ENCODE measurements at places on chromosomes 13 and 19.

DNA sequence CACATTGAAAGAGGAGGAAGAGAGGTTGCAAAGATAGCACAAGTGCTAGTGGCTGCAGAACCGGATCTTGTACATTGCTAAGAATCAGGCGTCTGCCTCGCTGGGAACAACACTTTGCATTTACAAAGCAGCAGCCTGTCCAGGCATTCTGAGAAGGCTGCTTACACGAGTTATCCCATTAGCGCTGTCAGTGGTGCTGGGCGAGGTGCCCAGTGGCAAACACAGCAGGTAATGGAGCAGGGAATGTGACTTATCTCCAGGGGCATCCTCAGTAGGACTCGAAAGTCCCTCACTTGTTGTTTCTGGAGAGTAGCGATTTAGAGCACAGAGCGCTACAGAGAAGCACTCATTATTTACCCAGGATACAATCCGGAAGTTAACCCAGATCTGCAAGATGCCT is 209.6 kb downstream of the OLFM4 start:
- DNase-seq = no peak

- DNase-seq = peak; percentile 73
These were observed 5.2 kb upstream of the LMNB2 start for GRCh38 chr19:2461751-2462634.

- DNase-seq = no peak
These were observed 11.5 kb downstream of the CEACAM19 start for GRCh38 chr19:44682807-44683206.

DNA sequence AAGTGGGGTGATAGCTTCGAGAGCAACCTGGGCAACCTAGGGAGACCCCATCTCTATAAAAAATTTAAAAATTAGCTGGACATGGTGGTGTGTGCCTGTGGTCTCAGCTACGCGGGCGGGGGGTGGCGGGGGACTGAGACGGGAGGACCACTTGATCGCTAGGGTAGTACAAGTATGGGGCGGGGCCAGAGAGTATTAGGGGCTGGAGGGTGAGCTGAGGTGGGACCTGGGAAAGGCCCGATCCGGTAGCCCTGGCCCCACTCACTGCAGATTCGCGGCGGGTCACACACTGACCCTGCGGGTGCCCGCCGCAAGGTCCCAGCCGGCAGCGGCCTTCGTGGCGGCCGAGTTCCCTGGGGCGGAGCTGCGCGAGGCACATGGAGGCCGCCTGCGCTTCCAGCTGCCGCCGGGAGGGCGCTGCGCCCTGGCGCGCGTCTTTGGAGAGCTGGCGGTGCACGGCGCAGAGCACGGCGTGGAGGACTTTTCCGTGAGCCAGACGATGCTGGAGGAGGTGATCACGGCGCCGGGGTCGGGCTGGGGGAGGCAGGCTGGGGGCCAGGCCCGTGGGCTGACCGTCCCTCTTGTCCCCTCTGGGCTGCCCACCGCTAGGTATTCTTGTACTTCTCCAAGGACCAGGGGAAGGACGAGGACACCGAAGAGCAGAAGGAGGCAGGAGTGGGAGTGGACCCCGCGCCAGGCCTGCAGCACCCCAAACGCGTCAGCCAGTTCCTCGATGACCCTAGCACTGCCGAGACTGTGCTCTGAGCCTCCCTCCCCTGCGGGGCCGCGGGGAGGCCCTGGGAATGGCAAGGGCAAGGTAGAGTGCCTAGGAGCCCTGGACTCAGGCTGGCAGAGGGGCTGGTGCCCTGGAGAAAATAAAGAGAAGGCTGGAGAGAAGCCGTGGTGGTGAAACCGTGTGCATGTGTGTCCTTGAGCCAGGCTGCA is 2.0 kb upstream of the ARHGAP45 start:
- peak; percentile 72 for DNase-seq

DNA sequence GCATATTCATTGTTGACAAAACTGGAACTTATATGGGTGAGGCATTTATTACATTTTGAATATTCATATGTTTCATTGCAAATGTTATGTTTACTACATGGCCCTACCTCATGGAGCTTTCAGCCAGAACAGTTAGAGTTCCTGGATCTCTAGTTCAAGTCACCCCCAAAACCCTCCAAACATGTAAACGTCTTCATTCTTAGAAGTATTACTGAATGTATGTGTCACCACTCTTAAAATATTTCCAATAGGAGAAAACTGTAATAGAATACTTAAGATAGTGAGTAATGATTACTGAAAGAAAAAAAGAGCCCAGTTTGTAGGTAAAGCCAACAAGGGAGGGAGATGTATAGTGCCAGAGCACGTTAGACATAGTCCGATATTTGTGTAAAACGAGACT is 23.5 kb downstream of the URI1 start:
- peak; percentile 62 for DNase-seq

GRCh38 chr13:68719815-68720214 is 1387.8 kb upstream of the ATXN8OS start:
- DNase-seq = no peak

GRCh38 chr13:32047793-32048192 is 16.2 kb downstream of the FRY start:
- no peak for DNase-seq

DNA sequence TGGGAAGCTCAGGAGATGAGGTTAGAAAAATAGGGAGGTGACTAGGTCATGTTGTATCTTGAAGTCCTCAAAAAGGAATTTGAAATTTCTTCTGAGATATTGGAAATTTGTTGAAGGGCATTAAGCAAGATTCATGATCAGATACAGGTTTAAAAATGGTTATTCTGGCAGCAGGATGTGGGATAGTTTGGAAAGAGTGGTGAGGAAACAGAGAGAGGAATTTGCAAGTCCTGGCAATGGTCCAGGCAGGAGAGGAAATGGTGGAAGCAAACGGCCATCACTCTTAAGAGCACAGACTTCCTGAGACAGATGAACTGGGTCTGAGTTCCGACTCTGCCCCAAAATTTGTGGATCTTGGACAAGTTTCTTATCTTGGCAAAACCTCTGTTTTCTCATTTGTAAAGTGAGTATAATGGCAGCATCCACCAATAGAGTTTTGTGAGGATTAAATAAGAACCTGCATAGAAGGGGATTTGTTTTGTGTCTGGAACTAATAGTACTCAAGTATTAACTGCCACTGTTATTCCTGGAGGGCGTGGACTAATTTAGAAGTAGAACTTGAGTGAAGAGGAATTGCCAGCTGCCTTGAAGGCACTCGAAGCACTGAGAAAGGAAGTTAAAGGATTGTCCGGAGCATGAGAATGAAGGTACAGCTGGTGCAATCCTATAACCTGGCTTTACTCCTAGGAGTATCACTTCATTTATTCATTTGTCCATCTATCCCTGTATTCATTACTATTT is 99.6 kb downstream of the CCNA1 start:
- DNase-seq = peak; percentile 41

DNA sequence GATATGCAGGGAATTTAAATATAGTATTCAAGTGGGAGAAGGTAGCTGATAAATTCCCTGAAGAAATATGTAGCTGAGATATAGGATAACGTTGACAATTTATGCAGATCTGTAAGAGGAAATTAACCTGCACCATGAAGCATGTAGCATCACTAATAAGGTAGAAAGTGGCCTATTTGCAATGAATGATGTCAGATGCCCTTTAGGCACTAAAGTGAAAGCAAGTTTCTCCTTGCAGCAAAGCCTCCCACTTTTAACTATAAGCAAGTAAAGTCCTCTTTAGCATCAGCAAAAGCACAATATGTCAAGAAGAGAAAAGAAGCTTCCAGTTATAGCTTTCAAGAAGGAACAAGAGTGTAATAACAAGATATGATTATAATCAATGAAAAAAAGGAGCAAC is 102.5 kb upstream of the SLITRK1 start:
- no peak for DNase-seq

GRCh38 chr19:9854282-9854846 is 19.2 kb downstream of the PIN1 start:
- DNase-seq = no peak

GRCh38 chr13:52695856-52696255 is 43.2 kb downstream of the SUGT1 start:
- peak; percentile 65 for DNase-seq

DNA sequence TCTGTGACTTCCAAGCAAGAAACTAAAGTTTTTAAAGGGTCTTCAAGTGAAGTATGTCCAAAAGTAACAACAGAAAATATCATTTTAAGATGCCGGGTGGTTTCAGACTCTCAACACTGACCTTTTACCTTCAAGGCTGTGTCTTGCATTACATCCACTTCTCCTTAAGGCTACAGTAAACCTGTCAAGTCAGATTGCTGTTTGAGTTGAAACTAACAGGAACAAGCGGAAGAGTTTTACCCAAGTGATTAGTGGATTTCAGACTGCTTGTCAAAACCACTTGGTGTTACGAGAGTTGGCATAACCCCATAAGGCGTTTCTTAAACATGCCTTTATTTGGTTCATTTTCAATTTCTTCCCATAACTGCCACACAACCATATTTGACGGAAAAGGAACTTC is 283.1 kb downstream of the DCT start:
- DNase-seq = peak; percentile 45

DNA sequence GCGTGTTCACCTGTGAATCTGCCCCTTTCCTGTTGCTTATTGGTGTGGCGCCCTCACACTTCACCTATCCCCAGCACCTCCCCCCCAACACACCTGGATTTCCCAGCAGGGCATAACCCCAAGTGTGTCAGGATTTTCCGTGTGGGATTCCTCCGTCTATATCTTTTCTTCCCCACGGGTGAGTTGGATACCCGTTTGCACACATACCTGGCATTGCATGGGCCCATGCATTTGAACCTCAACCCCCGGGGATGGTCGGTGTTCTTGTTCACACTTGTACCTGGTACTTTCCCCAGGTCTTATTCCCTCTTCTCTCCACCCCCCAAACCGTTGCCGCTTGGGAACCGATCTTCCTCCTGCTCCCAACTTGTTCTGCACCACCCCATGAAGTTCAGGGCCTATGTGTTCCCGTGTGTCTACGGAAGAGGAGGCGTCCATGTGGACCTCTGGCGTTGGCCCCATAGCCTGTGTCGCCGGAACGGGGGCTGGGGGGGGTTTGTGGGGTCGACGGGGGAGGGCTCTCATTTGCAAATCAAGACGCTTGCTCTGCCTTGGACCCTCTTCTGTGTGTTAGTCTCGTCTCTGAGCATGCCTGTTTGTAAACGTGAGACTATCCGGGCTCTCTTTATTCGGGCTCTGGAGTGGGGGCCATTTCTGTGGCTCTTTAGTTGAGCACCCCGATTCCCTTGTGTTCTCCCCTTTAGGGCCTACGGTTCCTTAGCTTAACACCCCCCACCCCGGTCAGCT is 1.7 kb downstream of the PRR12 start:
- peak; percentile 17 for DNase-seq

GRCh38 chr13:113121183-113121927 is 1.2 kb upstream of the F10 start:
- no peak for DNase-seq

DNA sequence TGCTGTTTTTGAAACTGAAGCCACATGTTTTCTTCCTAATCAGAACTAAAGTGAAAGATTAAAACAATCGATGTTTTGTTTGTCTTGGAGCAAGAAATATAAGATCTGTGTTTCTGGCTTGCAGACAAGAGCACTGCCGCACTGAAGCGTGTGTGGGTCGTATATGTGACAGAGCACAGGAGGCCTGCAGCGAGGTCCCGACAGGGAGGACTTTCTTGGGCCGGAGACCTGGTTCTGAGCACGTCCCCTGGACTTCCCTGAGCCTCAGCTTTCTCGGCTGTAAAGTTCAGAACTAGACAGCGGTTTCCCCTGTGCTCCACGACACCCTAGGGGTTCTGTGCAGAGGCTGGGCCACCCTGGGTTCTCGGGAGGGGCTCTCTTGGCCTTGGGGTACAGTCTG is 60.5 kb downstream of the GADD45B start:
- no peak for DNase-seq

DNA sequence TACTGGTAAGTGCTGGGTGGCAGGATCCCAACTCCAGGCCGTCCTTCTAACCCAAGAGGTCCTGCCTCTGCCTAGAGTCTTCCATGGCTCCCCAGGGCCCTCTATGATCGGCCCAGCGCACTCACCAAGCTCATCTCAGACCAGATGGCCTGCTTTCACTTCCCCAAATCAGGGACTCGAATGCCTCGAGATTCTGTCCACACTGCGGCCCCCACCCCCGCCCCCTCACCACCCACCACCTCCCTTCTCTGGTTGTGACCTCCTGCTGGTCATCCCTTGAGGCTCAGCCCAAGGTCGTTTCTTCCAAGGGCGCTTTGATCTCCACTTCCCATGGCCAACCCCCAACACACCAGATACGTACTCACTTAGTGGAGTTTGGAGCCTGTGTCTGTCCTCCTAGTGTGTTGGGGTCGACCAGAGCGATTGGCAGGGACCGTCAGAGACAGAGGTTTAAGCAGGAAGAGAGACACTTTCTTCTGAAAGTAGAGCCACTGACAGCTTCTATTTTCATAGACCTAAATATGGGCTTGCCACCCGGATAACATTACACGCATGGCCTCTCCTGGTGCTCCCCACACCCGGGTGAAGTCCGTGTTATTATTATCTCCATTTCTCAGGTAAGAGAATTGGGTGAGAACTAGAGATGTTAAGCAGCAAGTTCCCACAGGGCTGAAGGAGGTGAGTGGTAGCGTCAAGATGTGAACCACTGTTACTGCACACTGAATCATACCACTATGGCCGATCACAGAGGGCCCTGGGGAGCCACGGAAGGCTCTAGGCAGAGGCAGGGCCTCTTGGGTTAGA is at the start of gene FCER2:
Gene FCER2, minus strand, starts transcription at position 478 of the 804 bp plus-strand sequence. CDS start 2,371 bp downstream, outside the sequence.
- DNase-seq = no peak
